Activated T-helper 2 cell treated with anti-CD3 and anti-CD28 coated beads, Interferon-gamma antibody, Interleukin-2, Interleukin-4, amounts not matched to agents 10 μg/mL and 5 μg/mL and 100 μg/mL, durations not matched to agents 14 hours and 24 hours and 36 hours (primary cell): ENCODE measurements at places on chromosomes 1 and 21. TPM values are rescaled to one million over a fixed set of nuclear protein-coding genes. Genes with fewer than 3 reads are reported as not detected.

DNA sequence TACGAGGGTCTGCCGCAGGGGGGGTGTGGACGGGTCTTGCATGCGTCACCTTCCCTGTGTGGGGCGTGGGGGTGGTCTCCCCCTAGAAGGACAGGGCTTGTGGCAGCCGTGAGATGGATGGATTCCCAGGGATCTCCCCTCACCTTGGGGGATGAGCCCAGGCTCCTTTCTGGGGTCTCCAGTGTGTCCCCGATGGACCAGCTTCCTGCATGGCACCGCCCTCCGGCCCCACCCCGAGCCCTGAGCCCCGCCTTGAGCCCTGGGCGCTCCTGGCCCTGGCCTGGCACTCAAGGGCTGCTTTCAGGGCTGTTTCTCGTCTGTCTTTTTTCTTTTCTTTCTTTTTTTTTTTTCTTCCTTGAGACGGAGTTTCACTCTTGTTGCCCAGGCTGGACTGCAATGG, 59.5 kb downstream of the SKI start:
- no peak overlapping the region for H3K4me3 ChIP-seq
- H3K4me1 ChIP-seq = peaks cover 50% of the 10 kb centered on the region
- no peak for DNase-seq
- H3K27ac ChIP-seq = no peak overlapping the region
- peaks cover 4% of the 10 kb centered on the region for H3K36me3 ChIP-seq

GRCh38 chr1:170134521-170134920, 11.2 kb upstream of the NTMT2 start:
- DNase-seq = no peak
- H3K27me3 ChIP-seq = no peaks in the 10 kb centered on the region
- H3K27ac ChIP-seq = no peak overlapping the region
- H3K4me3 ChIP-seq = no peak overlapping the region
- H3K36me3 ChIP-seq = no peaks in the 10 kb centered on the region
- no peaks in the 10 kb centered on the region for H3K4me1 ChIP-seq

- no peak overlapping the region for H3K27ac ChIP-seq
- H3K4me1 ChIP-seq = no peaks in the 10 kb centered on the region
- DNase-seq = peak; percentile 19
- no peak overlapping the region for H3K4me3 ChIP-seq
- no peaks in the 10 kb centered on the region for H3K27me3 ChIP-seq
These were observed 283.4 kb downstream of the ASTN1 start for GRCh38 chr1:176880955-176881595.

DNA sequence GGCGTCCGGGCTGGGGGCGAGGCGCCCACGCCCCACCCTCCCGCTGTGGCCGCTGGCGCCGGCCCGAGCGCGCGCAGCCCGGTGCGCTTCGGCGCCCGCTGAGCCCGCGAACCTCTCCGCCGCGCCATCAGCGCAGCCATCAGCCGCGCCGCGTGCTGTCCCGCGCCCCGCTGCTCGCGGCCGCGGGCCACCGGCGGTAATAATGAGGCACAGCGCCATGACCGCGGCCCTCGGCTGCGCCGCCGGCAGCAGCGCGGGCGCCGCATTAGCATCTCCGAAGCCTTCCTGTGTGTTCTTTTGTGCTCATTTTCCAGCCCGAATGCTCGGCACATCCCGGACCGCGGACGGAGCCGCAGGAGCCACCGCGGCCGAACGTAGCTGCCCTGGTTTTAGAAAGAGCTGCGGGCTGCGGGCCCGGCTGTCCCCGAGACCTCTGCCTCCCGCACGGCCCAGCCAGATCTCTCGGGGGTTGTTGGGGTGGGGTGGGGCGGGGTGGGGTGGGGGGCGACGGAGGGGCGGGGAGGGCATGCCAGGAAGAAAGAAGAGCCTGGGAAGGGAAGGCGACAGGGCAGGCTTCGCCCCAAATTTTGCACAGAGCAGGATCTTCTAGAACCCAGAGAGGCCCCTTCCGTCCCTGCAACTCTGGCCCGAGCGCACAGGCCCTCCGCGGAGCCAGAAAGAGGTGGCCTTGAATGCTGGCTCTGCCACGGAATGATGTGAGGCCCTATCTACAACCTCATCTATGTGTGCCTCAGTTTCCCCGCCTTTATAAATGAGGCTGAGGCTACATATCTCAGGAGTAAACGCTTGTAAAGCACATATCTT, 55.3 kb downstream of the RRAGC start:
- H3K27ac ChIP-seq = no peak overlapping the region
- H3K36me3 ChIP-seq = no peaks in the 10 kb centered on the region
- H3K4me3 ChIP-seq = peak overlapping the region; percentile 32
- H3K27me3 ChIP-seq = peaks cover 63% of the 10 kb centered on the region
- DNase-seq = no peak
- peaks cover 5% of the 10 kb centered on the region for H3K4me1 ChIP-seq

- no peak overlapping the region for H3K4me3 ChIP-seq
- no peaks in the 10 kb centered on the region for H3K27me3 ChIP-seq
- H3K27ac ChIP-seq = no peak overlapping the region
- H3K4me1 ChIP-seq = no peaks in the 10 kb centered on the region
These were observed 105.1 kb downstream of the SEC16B start for GRCh38 chr1:177864538-177865305.

DNA sequence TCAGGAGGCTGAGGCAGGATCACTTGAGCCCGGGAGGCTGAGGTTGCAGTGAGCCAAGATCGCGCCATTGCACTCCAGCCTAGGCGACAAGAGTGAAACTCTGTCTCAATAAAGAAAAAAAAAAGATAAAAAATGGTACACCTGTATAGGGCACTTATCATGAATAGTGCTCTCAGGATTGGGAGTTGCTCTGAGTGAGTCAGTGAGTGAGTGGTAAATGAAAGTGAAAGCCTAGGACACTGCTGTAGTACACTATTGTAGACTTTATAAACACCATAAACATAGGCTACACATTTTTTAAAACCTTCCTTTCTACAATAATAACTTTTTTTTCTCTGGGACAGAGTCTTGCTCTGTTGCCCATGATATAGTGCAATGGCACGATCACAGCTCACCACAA, 16.8 kb downstream of the PHTF1 start:
- no peak for DNase-seq
- peak overlapping the region; percentile 3 for H3K4me3 ChIP-seq
- no peaks in the 10 kb centered on the region for H3K27me3 ChIP-seq
- no peak overlapping the region for H3K27ac ChIP-seq
- H3K36me3 ChIP-seq = peaks cover 43% of the 10 kb centered on the region

GRCh38 chr1:29793101-29793546, 556.8 kb downstream of the PTPRU start:
- H3K4me1 ChIP-seq = no peaks in the 10 kb centered on the region
- H3K27ac ChIP-seq = no peak overlapping the region
- H3K4me3 ChIP-seq = no peak overlapping the region

The TTC34 gene
- 0.94 and 1.1 TPM in 2 replicates for total RNA-seq

The KTI12 gene
- 16.5 and 18.3 TPM in 2 replicates for total RNA-seq
